ENCODE measurements at places on chromosomes 12 and 14.
A peak's percentile ranks its signal among the peaks of the same experiment; 100 is the strongest.

DNA sequence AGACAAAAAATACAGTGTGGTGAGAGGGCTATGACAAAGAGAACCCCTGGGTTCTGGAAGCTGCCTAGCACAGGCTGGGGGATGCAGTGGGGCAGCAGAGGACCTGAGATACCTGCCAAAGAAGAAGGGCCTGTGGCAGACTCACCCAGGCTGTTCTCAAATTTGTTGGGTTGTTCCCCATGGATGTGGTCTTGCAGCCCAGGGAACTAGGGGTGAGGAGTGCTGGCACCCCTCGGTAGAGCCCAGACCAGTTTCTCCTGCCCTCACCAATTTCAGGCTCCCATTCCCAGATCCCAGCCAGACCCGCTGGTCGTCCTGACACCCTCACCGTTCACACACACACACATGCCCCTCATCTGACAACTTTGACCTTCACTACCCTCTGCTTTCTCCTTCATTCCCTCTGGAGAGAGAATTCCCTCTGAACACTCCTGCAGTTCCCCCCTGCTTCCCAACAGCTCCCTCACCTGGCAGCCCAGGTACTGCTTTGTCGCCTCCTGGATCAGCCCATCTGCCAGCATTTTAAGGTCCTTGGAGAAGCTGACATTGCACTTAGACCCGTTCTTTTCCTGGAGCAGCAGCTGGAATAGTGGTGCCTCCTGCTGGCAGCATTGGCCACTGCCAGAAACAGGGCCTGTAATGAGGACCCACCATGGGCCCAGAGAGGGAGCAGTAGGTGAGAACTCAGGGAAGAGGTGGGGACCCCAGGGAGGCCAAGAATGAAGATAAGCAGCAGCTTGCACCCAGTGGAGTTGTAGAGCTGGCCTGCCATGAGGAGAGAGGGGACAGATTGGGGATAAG lies 5.9 kb upstream of the GDF11 start:
- peak; percentile 90 for DNase-seq

GRCh38 chr12:121939186-121939585 lies 20.8 kb downstream of the CFAP251 start:
- no peak for DNase-seq

GRCh38 chr12:121767525-121768016 lies 25.9 kb downstream of the RHOF start:
- peak; percentile 81 for DNase-seq

DNA sequence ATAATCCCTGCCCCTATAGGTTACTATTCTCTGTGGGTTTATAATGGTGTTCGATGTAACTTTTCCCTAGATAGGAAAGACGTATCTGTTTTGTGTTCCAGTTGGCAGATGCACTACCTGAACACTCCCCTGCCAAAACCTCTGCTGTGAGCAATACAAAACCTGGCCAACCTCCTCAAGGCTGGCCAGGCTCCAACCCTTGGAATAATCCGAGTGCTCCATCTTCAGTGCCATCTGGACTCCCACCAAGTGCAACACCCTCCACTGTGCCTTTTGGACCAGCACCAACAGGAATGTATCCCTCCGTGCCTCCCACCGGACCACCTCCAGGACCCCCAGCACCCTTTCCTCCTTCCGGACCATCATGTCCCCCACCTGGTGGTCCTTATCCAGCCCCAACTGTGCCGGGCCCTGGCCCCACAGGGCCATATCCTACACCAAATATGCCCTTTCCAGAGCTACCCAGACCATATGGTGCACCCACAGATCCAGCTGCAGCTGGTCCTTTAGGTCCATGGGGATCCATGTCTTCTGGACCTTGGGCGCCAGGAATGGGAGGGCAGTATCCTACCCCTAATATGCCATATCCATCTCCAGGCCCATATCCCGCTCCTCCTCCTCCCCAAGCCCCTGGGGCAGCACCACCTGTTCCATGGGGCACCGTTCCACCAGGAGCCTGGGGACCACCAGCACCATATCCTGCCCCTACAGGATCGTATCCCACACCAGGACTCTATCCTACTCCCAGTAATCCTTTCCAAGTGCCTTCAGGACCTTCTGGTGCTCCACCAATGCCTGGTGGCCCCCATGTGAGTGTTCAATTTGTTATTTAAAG lies 11.3 kb downstream of the MAPK1IP1L start:
- no peak for DNase-seq
